Hepatic stellate cell (primary cell): ENCODE measurements at places on chromosomes 2 and 18.

GRCh38 chr18:50871846-50872245 is 7.1 kb upstream of the ME2 start:
- DNase-seq: no peak

GRCh38 chr2:173446722-173447121 is 92.0 kb downstream of the CDCA7 start:
- no peak for DNase-seq

DNA sequence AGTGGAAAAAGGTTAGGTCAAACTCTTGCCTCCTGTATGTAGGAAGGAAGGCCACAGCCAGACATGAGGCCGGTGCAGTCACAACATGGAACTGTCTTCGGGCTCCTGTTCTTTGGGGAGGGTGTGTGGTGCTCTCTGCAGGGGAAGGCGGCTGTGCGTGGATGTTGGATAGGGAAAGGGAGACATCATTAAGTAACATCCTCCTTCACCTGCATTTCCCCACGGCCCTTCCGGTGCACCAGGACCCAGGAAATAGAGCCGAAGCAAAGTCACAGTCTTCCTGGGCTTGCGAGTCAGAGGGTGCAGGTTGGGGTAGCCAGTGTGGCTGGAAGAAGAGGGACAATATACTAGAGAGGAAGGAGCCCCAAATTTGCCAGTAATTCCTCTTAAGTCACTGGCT is 78.9 kb upstream of the SMAD7 start:
- no peak for DNase-seq

- no peak for DNase-seq
These were observed 71.7 kb downstream of the POLR1A start for GRCh38 chr2:86033751-86034692.

- no peak for DNase-seq
These were observed 68.1 kb downstream of the CLHC1 start for GRCh38 chr2:55163941-55164390.

DNA sequence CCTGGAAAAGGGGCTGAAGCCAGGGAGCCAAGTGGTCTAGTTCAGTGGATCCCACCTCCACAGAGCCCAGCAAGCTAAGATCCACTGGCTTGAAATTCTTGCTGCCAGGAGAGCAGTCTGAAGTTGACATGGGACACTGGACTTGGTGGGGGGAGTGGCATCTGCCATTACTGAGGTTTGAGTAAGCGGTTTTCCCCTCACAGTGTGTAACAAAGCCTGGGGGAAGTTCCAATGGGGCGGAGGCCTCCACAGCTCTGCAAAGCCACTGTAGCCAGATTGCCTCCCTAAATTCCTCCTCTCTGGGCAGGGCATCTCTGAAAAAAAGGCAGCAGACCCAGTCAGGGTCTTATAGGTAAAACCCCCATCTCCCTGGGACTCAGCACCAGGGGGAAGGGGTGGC is 144.4 kb downstream of the PTPRM start:
- no peak for DNase-seq

DNA sequence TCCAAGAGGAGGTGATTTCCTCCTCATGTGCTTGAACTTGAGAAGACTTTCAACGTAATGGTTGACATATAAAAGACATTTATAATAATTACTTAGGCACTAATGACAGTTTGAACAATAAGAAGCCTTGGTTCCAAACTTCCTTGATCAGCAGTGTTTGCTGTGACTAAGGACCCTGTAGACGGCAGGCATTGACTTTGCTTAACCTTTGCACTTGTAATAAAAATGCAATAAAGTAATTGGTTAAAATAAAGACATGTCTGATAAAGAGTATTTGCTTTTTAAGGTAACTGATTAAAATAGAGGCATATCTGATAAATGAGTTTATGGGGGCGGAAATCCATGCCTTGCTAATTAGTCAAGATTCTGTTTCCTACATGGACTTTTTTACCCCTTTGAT is 82.2 kb upstream of the ST8SIA3 start:
- no peak for DNase-seq

- no peak for DNase-seq
These were observed 17.8 kb downstream of the PDCL3 start for GRCh38 chr2:100580367-100581276.

DNA sequence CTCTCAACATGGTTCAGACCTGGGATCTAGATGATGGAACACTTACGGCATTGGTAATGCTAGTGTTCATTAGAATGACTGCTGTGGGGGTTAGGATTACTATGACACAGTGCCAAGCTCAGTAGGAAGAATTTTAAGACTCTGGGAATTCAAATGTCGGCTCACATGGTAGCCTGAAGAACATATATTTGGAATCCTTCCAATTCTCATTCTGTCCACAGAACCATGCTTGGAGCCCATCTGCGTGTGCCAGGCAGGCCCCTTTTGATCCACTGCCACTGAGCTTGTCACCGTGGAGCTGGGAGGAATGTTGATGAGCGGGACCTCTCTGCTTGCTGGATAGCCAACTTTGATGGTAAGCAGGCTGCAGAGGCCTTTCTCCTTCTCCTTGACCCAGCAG is 322.0 kb upstream of the SOX11 start:
- no peak for DNase-seq

GRCh38 chr2:39608686-39609441 is 56.9 kb upstream of the TMEM178A start:
- DNase-seq: no peak

GRCh38 chr2:175734686-175735085 is 267.4 kb downstream of the LNPK start:
- DNase-seq: no peak

GRCh38 chr2:75559680-75560021 is 1.1 kb downstream of the EVA1A start:
- DNase-seq: no peak

DNA sequence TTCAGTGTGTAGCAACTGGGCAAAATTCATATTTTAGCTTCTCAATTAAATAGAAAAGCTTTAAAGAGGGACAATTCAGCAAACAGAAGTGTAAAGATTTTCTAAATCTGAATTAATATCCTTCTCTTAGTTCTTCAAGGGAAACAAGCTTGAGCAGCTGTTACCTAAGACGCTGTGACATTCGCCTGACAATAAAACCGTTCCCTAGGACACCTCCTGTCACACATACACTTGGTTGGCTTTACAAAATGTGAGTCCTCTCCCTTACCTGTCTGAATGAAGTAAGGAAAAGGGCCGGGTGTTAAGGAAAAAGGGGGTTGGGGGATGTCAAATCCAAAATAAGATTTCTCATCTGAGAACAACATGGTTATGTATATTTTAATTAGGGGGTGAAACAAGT is 2.1 kb downstream of the SERTAD2 start:
- DNase-seq: no peak

GRCh38 chr18:26745288-26746181 is 120.0 kb downstream of the AQP4 start:
- no peak for DNase-seq

DNA sequence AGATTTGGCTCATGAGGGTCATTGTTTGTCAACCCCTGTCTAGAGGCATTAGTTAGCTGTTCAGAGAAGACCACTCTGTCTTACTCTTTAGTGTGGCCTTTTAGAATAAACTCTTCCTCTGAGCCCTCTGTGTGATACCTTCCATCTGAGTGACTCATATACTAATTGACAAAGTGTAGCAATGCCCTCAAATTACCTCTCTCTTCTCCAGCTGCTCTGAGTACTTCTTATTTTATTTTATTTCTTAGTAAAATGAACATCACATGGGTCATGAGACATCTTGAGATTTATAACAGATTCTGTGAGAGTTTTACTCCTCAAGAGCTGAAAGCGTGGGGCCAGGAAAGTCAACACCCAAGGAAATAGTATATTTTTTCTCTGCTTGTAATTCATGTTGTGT is 67.4 kb downstream of the KCTD18 start:
- DNase-seq: no peak

DNA sequence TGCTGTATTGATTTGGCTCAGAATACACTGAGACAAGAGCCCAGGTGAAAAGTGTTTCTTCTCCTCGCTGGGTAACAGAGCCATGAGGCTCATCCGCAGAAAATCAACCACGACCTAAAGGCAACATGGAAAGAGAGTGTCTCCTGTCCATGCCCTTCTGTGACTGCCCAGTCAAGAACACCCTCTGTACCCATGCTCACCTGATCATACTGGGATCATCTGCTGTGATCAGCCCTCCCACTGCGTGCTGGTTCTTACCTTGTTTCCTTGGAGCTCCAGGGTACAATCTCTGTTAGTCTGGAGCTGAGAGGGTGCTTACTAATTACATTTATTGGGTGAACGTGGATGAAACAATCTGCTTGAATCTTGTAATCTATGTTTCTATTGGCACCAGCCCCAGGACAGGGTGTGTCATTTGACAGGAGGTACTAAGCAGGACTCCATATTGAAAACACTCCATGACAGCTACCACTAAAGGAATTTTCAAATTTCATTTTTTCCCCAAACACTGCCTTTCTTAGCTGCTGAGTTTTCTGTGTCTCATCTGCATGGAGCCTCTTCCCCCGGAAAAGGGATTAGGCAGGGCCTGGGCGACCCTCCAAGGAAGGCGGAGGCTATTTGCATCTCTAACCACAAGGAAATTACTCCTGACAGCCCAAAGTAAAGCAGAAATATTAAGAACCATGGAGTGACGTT is 39.7 kb upstream of the GRP start:
- DNase-seq: peak; percentile 19

- DNase-seq: no peak
These were observed 118.1 kb downstream of the INHBB start for GRCh38 chr2:120463996-120464395.

DNA sequence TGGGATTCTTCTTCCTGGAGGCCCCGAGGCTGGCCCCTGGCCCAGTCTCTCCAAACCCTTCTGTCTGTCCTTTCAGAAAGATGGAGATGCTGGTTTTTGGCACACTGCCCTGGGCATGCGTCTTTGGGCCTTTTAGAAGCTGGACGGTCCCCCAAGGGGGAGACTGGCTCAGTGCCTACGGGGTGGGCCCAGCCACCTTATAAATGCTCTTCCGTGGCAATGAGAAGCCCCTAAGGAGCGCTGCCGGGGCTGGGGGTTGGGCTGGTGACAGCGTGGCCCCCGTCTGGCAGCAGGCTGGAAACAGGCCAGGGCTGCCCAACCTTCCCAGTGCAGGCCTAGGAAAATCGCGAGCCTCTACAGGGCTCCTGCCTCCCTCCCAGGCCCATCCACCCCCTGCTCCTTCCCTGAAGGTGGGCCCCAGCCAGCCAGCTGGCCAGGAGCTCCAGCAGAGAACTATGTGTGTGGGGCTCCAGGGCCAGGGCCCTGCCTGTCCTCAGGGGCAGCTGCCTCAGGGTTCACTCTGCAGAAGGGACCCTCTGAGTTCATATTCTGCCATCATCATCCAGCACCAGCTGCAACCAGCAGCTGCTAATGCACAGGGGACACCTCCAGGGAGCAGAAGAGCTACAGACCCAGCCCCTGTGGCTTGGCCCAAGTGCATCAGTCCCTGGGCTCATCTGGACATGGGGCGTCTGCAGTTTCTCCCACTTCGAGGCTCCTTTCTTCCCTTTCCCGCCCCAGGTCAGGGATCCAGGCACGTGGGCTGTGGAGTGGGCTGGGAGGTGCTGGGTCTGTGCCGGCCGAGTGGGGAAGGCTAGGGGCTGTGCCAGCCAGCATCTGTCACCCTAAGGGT is 107.6 kb upstream of the OTOS start:
- no peak for DNase-seq

GRCh38 chr18:52615943-52616342 is 275.9 kb downstream of the DCC start:
- no peak for DNase-seq

- peak; percentile 56 for DNase-seq
These were observed 189.8 kb downstream of the SNTG2 start for GRCh38 chr2:1140389-1141003.

DNA sequence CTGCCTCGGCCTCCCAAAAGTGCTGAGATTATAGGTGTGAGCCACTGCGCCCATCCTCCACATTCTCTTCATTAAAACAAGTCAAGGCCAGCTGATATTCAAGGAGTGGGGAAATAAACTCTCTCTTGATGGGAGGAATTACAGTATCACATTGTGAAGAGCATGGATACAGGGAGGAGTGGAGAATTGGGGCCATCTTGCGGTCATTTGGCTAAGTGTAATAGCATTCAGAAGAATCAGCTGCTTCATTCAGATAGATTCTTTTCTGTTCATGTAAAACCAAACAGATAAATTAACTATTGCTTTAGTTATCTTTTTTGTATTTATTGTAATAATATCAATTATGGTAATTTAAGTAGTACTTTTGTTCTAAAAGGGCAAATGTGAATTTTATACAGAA is 156.3 kb downstream of the UBR3 start:
- DNase-seq: no peak

- no peak for DNase-seq
These were observed 100.8 kb downstream of the ITGB1BP1 start for GRCh38 chr2:9322576-9322975.

DNA sequence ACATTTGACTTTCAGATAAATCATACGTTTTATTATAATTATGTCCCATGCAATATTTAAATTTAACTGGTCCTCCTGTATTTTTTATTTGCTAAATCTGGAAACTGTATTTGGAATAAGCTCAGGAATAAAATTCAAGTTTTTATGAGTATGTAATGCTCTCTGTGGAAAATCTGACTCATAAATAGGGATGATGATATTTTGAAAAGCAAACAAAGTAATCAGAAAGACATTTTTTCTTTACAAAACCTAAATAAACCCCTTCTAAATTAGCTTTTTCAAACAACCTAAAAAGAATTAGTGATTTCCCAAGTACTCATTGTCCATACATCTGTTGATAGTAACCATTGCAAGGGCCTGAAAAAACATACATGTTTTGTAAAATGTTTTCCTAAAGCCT is 41.1 kb downstream of the ASB1 start:
- DNase-seq: peak; percentile 33

DNA sequence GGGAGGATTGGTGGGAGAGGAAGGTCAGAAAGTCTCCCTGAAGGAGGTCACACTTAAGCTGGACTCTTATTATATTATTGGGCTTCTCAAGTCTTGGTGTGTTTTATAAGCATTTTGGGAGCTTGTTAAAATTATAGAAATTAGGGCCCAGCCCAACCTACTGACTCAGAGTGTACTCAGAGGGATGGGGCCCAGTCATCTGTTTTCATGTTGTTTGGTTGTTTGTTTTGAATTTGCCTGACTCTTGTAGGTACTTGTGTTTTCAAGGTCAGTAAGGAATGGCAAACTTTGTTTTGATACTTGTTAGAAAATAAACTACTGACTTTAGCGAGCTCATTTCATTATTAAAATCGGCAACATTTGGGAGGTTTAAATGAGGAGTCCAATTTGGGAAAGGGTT is 152.0 kb downstream of the INSIG2 start:
- DNase-seq: no peak
